Foreskin fibroblast (primary cell): ENCODE measurements at places on chromosomes 16 and 17.

GRCh38 chr17:230395-230770 lies 48.9 kb upstream of the DOC2B start:
- DNase-seq: no peak

- DNase-seq: peak; percentile 88
Observed at GRCh38 chr17:66383333-66383732, 80.9 kb downstream of the PRKCA start.

- no peak for DNase-seq
Observed at GRCh38 chr17:1627182-1627981, 1.3 kb downstream of the SLC43A2 start.

- DNase-seq: peak; percentile 54
Observed at GRCh38 chr17:5587438-5588032, 3.2 kb upstream of the NLRP1 start.

DNA sequence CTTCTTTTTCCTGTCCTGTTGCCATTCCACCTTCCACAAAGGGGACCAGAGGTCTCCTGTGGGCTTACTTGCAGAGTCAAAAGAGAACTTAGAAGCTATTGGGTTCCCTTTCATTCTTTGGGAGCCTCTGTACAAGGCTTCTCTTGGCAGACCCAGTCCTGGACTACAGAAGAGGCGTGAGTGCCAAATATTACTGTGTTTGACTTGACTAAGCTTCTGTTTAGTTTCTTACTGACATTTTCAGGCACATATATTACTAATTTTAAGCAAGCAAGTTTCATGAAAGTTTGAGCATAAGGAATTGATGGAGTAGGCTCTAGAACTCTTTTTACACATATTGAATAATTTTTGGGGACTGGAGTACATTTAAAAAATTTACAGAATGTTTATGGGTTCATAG lies 254.4 kb downstream of the HAPSTR1 start:
- DNase-seq: no peak

- DNase-seq: no peak
Observed at GRCh38 chr17:44314031-44314430, 5.6 kb downstream of the RUNDC3A start.
